ENCODE measurements at places on chromosomes 12 and 14. TPM values are rescaled to one million over a fixed set of nuclear protein-coding genes. Genes with fewer than 3 reads are reported as not detected.

NELL2 gene
- total RNA-seq = 9.9 TPM

AQP5 gene
- not detected for total RNA-seq

EFS gene
- total RNA-seq = 24.6 TPM

TMTC1 gene
- total RNA-seq = 87.2 TPM

IL31 gene
- not detected for total RNA-seq

FAM234B gene
- total RNA-seq = 4.6 TPM

GUCY2C gene
- total RNA-seq = 1.3 TPM

TMTC3 gene
- 20.6 TPM for total RNA-seq

NGB gene
- not detected for total RNA-seq

KLRG1 gene
- 3.9 TPM for total RNA-seq

OASL gene
- total RNA-seq = 0.32 TPM

CCDC38 gene
- total RNA-seq = 0.73 TPM

DNA sequence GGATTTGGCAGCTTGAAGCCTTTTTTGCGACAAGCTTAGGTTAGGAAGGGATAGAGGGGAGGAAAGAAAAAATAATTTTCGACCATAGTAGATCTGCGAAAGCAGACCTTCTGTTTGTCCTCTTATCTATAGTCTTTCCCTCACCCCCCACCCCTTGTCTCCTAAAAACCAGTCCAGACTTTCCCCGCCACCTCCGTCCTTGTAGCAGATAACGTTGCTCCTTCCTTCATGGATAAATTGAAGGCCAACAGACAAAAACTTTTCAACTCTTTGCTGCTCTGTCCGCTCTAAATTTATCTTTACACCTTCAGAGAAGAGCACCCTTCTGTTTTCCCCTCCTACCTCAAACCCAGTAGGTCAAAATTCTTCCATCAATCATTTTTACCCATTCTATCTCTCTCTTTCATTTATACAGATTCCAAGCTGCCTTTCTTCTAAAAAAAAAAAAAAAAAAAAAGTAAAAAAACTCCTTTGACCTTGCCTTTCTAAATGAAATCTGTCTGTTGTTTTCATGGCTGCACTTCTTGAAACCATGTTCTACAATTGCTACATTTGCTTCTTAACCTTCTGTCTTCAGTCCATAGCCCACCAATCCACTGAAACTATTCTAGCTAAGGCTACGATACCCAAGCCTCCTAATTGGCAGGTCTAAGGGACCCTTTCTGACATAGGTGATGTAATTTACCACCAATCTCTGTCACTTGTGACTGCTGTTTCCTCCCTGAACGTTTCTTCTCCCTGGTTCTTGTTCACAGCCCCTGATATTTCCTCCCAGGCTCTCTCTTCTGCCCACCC lies 11.1 kb upstream of the NEMF start:
- peak overlapping the region; percentile 97 for H3K27ac ChIP-seq
- peak overlapping the region; percentile 74 for H3K4me3 ChIP-seq
- H3K36me3 ChIP-seq = no peaks in the 10 kb centered on the region
- no peaks in the 10 kb centered on the region for H3K27me3 ChIP-seq
- no peaks in the 10 kb centered on the region for H3K4me1 ChIP-seq

DNA sequence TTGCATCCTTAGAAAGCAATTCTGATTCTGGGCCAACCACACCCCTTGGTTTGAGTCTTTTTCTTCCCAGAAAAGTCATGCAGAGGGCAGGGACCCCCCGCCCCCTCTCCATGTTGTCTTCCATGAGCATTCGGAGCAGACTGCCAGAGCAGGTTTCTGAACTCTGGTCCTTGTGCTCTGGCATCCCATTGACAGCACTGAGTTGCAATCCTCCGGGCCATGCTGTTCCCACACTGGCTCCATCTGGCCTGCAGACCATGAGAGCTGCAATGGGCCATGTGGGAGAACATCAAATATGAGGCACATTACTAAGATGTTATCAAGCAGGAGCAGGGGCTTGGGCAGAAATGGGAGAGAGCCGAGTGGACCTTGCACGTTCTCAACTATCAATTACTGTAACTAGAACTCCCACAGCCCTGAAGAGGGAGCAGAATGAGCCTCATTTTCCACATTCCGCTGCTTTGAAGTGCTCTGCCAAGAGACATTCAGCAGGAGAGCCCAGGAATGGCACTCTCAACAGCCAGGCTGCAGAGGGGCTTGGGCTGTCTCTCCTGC lies 157.4 kb downstream of the STXBP6 start:
- H3K4me1 ChIP-seq = no peaks in the 10 kb centered on the region
- no peaks in the 10 kb centered on the region for H3K36me3 ChIP-seq
- H3K4me3 ChIP-seq = no peak overlapping the region
- no peak overlapping the region for H3K27ac ChIP-seq
- DNase-seq = no peak

GRCh38 chr14:61502459-61503093 lies 181.2 kb downstream of the PRKCH start:
- no peak overlapping the region for H3K27ac ChIP-seq
- H3K4me3 ChIP-seq = no peak overlapping the region
- no peak for DNase-seq
- no peaks in the 10 kb centered on the region for H3K36me3 ChIP-seq
- H3K27me3 ChIP-seq = no peaks in the 10 kb centered on the region

GRCh38 chr14:62768753-62769152 lies 276.5 kb downstream of the KCNH5 start:
- H3K4me3 ChIP-seq = no peak overlapping the region
- no peak overlapping the region for H3K27ac ChIP-seq
- no peaks in the 10 kb centered on the region for H3K36me3 ChIP-seq
- H3K4me1 ChIP-seq = no peaks in the 10 kb centered on the region

DNA sequence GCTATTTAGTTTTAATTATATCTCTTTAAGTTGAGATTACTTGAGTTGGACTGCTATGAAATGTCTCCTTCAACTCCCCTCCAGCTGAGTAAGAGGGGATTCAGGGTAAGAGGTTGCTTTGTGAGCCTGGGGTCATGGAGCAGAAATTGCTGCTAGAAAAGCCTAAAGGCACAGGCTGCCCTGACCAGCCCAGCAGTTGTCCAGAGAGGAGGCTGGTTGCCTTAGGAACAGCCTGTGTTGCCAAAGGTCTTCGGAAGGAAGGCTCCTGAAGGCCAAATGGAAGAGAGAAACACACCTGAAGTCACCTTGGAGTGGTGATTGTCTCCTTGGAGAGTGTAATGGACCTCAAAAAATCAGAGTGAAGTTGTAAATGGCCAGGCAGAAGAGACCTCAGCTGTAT lies 235.5 kb upstream of the PDE3A start:
- H3K36me3 ChIP-seq = no peaks in the 10 kb centered on the region
- no peak overlapping the region for H3K27ac ChIP-seq
- no peaks in the 10 kb centered on the region for H3K27me3 ChIP-seq
- H3K4me1 ChIP-seq = no peaks in the 10 kb centered on the region

DNA sequence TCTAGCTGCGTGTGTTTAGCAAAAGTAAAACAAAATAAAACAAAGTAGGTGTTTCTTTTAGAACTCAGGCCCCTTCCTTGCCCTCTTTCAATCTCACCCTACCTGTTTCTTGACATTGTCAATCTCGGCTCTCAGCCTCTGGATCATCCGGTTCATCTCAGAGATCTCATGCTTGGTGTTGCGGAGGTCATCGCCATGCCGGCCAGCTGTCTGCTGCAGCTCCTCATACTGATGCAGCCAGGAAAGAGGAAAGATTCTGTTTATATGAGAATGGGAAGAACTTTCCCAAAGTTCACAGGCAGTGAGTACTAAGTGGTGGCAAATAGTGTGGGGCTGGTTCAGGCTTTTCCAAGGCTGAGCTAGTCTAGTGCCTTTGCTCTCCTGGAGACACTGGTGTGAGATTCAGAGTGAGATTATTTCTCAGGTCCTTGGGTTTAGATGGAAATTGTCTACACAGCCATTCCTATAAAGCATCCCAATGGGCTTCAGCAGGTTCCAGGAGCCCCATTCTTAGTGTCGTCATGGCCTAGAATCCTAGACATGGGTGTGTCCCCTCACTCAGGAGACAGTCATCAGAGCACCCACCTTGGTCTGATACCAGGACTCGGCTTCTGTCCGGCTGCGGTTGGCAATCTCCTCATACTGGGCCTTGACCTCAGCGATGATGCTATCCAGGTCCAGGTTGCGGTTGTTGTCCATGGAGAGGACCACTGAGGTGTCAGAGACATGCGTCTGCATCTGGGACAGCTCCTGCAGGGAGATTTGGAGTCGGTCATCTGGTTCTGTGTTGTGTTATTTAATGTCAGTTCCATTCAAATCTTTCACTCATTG lies 3.0 kb downstream of the KRT5 start:
- peak overlapping the region; percentile 71 for H3K27ac ChIP-seq
- H3K36me3 ChIP-seq = no peaks in the 10 kb centered on the region
- no peak for DNase-seq
- H3K4me3 ChIP-seq = peak overlapping the region; percentile 69
- H3K4me1 ChIP-seq = no peaks in the 10 kb centered on the region
- no peaks in the 10 kb centered on the region for H3K27me3 ChIP-seq

GRCh38 chr14:86055512-86056075 lies 525.6 kb downstream of the FLRT2 start:
- H3K4me3 ChIP-seq = no peak overlapping the region
- H3K27me3 ChIP-seq = no peaks in the 10 kb centered on the region
- no peaks in the 10 kb centered on the region for H3K4me1 ChIP-seq
- no peak for DNase-seq
- H3K36me3 ChIP-seq = no peaks in the 10 kb centered on the region

GRCh38 chr12:8584004-8584403 lies 28.7 kb downstream of the AICDA start:
- DNase-seq = no peak
- H3K4me3 ChIP-seq = no peak overlapping the region
- H3K27ac ChIP-seq = no peak overlapping the region
- H3K36me3 ChIP-seq = no peaks in the 10 kb centered on the region
- no peaks in the 10 kb centered on the region for H3K4me1 ChIP-seq

DNA sequence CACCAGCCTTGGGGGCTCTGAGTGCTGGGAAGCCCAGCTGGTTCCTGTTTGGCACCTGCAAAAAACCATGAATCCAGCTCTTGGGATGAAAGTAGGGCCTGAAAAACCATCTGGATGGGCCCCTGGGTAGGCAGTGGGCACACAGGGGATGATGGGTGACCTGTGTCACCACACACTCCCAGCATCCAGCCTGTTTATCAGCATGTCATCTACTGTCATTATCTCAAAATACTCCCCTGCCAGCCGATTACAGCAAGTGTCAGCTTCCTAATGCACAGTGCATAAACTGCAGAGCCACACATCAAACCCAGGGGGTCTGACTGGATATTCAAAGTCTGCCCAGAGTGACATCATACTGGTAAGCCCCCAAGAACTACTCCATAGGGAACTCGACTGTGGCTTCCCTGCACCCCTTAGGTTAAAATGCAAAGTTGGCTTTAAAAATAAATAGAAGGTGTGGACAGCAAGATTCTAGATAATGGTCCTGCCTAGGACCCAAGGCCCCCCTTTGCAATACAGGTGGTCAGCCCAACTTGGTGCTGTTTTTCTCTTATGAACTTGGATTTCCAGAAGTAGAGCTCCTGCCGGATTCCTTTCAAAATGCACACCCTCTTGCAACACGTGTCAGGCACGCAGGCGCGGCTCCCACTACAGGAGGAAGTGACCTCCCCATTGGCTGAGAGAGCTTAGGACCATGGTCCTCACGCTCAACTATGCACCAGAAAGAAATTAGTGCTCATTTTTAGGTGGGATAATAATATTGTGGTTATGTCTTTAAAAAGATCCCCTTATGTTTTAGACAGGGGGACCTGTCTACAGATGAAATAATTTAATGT lies 94.1 kb downstream of the GCH1 start:
- H3K36me3 ChIP-seq = no peaks in the 10 kb centered on the region
- H3K27ac ChIP-seq = no peak overlapping the region
- H3K4me3 ChIP-seq = no peak overlapping the region
- no peaks in the 10 kb centered on the region for H3K27me3 ChIP-seq
- H3K4me1 ChIP-seq = no peaks in the 10 kb centered on the region

DNA sequence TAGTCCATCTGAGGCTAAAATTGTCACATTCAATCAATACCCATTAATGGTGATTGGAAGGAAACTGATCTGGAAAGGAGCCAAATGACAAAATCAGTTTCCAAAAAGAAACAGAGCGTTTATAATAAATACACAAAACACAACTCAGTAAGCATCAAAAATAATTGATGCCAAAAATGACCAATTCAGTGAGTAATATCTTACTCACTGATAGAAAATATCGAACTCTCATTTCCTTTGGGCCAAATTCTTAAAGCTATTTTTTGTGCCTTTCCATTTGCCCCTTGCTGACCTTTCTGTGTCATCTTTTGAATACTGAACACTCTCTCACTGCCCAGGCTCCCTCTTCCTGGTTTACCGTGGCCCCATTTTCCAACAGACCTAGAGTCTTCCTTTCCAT lies 22.5 kb upstream of the ATP2B1 start:
- no peak overlapping the region for H3K4me3 ChIP-seq
- DNase-seq = no peak
- H3K4me1 ChIP-seq = no peaks in the 10 kb centered on the region
- no peaks in the 10 kb centered on the region for H3K27me3 ChIP-seq
- no peak overlapping the region for H3K27ac ChIP-seq

DNA sequence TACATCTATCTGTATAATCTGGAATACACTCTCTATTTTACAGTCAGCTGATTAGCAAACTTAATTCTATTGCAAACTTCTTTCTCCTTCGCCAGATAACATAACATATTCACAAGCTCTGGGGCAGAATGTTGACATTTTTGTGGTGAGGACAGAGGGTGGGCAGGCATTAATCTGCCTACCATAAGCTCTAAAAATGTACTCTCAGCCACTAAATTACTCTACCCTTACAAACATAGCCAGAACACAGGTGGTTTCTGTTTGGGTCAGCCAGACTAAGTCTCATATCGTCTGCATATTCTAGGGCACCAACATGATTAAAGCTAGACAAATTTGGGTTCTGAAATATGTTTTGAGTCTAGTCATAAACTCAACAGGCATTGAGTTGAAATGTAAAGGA lies 90.1 kb downstream of the SLC6A15 start:
- no peaks in the 10 kb centered on the region for H3K4me1 ChIP-seq
- H3K36me3 ChIP-seq = no peaks in the 10 kb centered on the region
- no peak for DNase-seq
- no peaks in the 10 kb centered on the region for H3K27me3 ChIP-seq

DNA sequence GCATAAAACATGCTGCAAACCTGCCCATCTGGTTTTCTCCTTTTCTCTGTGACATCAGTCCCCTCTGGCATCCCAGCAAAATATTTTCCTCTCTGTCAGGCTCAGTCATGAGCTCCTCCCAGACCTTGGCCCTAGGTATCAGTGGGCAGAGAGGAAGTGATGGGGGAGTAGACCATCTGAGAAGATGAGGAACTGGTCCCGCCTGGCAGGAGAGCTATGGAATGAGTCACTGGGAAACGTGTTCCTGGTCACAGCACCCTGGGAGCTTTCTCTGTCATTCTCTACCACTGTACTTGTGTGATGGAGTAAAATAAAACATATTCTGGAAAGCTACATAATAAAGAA lies 5.0 kb upstream of the SRSF9 start:
- peak; percentile 60 for DNase-seq
- no peaks in the 10 kb centered on the region for H3K27me3 ChIP-seq
- peak overlapping the region; percentile 83 for H3K27ac ChIP-seq
- H3K4me3 ChIP-seq = no peak overlapping the region

- H3K27ac ChIP-seq = no peak overlapping the region
- no peaks in the 10 kb centered on the region for H3K27me3 ChIP-seq
- no peaks in the 10 kb centered on the region for H3K4me1 ChIP-seq
- no peaks in the 10 kb centered on the region for H3K36me3 ChIP-seq
- DNase-seq = no peak
- no peak overlapping the region for H3K4me3 ChIP-seq
Observed at GRCh38 chr14:74543771-74544438, 50.3 kb downstream of the ISCA2 start.

GRCh38 chr12:68976395-68976841 lies 43.4 kb upstream of the CPM start:
- no peak for DNase-seq
- no peaks in the 10 kb centered on the region for H3K27me3 ChIP-seq
- no peaks in the 10 kb centered on the region for H3K36me3 ChIP-seq

All from breast epithelium (tissue), 4 donors.